ENCODE measurements at places on chromosomes 16 and 17. TPM values are rescaled to one million over a fixed set of nuclear protein-coding genes. Genes with fewer than 3 reads are reported as not detected.
A peak's percentile ranks its signal among the peaks of the same experiment; 100 is the strongest.

The USB1 gene
- 78.8 TPM for total RNA-seq

The KRTAP16-1 gene
- not detected for total RNA-seq

The DOC2B gene
- 0.13 TPM for total RNA-seq

The SOX8 gene
- total RNA-seq = 4.0 TPM

The YWHAE gene
- 470 TPM for total RNA-seq

The CDH3 gene
- total RNA-seq = 0.22 TPM

The TMEM256 gene
- 32.0 TPM for total RNA-seq

The KRTAP9-4 gene
- total RNA-seq = not detected

The DPEP3 gene
- not detected for total RNA-seq

The TP53TG3B gene
- total RNA-seq = not detected

The CARD14 gene
- not detected for total RNA-seq

The AATF gene
- total RNA-seq = 159 TPM

The CCL4 gene
- 361 TPM for total RNA-seq

The HSF4 gene
- 4.0 TPM for total RNA-seq

The CLEC18B gene
- total RNA-seq = 0.79 TPM

The YPEL2 gene
- total RNA-seq = 3.1 TPM

The MYH11 gene
- total RNA-seq = 0.33 TPM

The CACNG1 gene
- not detected for total RNA-seq

The SLC47A1 gene
- total RNA-seq = 0.28 TPM

The KRT32 gene
- total RNA-seq = not detected

The ADAMTS18 gene
- not detected for total RNA-seq

The ANKS4B gene
- not detected for total RNA-seq

The ATP2A1 gene
- total RNA-seq = 1.4 TPM

The OR1D5 gene
- total RNA-seq = not detected

DNA sequence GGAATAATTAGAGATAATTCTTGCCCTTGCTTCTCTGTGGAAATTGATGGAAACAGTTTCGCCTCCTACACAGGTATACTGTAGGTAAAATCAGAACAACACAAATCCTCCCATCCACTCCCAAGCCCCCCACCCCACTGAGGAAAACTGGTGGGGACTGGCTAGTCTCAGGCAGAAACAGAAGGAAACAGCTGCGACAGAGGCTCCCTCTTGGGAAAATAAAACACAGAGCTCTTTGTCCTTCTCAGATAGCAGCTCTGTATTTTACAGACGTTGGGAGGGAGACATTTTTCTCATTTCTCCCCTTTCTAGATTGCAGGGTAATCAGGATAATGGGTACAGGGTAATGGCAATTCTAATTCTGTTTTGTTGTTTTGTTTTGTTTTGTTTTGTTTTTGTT is 1.1 kb downstream of the SLFN13 start:
- DNase-seq = no peak

DNA sequence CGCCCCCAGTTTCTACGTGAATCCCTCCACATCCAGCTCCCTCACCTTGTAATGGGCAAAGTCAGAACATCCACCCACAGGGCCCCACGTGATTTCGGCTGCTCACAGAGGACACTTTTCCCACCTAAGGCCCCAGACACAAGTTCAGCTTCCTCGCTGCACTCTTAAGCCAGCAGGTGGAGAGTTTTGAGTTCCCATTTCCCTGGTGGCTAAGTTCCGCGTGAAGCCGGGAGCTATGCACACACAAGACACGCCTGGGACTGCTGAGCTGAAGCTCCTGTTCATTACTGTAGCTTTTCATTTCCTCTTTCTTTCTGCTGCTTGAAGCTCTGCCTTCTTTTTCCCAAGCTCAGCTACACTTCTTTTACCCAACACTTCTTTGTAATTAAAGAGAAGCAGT is 273.8 kb downstream of the NPIPA8 start:
- no peak for DNase-seq

DNA sequence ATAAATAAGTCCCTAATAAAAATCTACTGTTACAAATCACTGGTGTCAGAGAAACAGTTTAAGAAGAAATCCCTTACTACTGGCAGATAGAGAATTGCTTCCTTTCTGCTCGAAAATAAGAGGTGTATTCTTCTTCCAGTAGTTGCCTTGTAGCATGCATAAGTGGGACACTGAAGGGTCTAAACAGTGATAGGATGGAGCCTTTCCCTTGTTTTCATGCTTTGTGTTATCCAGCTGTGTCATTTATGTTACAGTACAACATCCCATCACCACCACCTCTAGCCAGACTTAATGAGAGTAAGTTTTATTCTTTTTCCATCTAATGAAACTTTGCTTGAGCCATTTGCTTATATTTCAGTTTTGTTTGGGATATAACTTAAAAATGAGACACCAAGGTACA is 54.3 kb downstream of the NLK start:
- DNase-seq = no peak

- DNase-seq = no peak
Measured at GRCh38 chr17:42424991-42425610, 2.0 kb upstream of the CAVIN1 start.

DNA sequence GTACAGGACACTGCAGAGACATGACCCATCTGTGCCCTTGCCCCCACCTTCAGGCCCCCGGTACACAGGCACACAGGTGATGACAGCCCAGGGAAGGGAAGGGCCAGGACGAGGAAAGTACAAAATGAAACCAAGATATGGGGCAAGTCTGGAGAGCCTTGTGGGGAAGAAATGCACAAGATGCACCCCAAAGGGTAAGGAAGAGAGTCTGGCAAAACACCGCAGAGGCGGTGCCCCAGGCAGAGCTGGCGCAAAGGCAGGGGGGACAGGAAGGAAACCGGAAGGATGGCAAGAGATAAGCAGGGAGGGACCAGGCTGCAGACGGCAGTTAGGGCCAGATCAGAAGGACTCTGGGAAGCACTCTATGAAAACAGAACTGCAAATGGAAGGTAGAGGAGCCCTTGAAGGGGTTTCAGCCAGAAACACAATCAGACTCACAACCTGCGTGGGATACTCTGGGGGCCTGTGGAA is 81.4 kb downstream of the SLC39A11 start:
- no peak for DNase-seq

GRCh38 chr16:8310323-8310722 is 280.0 kb downstream of the TMEM114 start:
- no peak for DNase-seq

- no peak for DNase-seq
Measured at GRCh38 chr17:17808706-17809432, 27.9 kb downstream of the SREBF1 start.

DNA sequence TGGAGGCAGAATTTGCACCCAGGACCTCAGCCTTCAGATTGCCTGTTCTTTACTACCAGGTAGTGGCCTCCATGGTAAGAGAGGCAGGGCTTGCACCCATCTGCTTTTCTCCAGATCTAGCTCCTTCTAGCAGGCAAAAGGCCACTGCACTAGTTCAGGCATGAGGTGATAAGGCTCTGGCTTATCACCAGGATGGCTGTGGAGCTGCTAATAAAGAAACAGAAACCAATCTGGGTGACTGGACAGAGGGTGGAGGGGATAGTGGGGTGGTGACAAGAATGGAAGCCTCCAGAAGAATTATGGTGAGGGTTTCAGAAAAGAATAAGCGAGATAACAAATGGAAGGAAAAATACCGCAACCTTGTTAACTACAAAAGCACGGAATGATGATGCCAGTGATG is 15.5 kb upstream of the SUPT4H1 start:
- DNase-seq = no peak

DNA sequence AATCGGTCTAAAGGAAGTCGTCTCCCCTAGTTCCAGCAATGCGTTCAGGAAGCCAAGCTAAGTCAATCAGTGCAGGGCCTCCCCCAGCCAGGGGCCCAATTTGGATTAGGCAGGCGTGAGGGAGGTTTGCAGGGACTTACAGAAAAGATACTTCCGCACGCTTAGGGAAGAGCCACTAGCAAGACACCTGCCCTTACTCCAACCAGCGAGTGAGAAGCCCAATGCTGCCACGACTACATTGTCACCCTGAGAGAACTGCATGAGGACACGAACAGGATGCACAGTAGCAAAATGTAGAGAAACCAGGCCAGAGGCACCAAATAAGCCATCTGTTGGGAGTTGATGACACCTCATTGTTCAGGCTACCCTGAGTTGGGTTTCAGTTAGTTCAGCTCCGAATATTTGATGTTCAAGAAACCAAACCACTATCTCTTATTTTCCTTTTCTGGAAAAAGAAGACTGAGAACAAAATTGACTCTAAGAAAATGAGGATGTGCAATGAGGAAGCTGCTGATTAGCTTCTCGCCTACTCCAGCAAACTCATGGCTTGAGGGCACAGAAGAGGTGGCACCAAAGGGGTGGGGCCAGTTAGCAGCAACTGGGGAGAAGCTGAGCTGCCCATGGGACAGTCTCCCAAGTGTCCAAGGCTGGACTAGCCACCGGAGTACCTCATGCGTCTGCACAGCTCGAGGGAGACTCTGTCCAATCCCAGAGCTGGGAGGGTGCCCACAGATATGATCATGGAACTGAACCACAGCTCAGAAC is 29.3 kb downstream of the TK2 start:
- no peak for DNase-seq

GRCh38 chr17:82668631-82669099 is 20.4 kb upstream of the WDR45B start:
- DNase-seq = no peak

- DNase-seq = no peak
Measured at GRCh38 chr17:49055181-49055927, 58.2 kb downstream of the IGF2BP1 start.

DNA sequence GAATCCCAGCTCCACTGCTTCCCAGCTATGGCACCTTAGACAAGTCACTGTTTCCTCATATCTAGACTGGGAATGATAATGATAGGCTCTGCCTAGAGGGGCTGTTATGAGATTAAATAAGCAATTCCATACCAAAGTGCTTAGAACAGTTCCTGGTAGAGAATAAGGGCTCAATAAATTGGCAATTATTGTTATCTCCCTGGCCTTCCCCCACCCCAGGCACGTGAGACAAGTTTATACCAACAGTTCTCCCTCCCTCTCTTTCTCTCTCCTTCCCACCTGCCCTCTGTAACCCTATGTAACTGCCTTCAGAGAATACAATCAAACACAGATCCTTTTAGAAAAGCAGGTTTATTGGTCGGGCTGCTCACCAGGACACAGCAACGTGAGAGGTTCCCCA is 13.9 kb upstream of the STAT3 start:
- DNase-seq = no peak

DNA sequence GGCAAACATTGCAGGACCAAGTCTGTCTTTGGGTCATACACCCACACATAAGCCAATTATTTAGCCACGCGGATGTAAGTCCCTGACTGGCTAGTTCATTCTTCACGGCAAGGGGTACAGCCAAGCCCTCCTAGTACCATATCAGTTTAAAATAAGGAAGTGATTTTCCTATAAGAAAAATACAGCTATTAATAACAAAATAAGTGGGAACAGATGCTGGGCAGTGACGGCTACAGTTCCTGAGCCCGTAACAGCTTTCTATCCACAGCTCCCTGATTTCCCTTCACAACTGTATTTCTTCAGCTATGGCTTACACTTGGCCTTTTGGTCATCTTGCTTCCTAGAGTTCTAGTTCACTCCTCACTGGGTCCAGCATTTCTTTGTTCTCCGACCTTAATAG is 542.4 kb upstream of the C16orf82 start:
- no peak for DNase-seq

DNA sequence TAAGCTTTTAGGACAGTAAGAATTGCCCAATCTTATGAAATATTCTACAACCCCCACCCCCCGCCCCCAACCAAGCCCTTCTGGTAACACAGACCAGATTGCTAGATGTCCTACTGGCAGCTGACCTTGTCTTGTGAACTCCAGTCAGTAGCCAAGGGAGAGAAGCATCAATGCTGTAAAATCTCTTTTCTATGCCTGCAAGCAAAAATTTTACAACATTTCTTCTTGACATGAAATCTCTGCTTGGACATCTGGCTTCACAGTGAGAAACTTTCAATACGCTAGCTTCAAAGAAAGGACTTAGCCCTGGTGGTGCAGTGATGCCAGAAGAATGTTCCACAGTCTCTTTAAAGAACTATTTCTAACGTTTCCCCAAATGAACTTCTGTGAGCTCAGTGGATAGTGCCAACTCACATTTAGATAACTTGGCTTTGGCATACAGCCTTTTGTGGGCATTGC is 169.3 kb upstream of the AXIN2 start:
- no peak for DNase-seq

DNA sequence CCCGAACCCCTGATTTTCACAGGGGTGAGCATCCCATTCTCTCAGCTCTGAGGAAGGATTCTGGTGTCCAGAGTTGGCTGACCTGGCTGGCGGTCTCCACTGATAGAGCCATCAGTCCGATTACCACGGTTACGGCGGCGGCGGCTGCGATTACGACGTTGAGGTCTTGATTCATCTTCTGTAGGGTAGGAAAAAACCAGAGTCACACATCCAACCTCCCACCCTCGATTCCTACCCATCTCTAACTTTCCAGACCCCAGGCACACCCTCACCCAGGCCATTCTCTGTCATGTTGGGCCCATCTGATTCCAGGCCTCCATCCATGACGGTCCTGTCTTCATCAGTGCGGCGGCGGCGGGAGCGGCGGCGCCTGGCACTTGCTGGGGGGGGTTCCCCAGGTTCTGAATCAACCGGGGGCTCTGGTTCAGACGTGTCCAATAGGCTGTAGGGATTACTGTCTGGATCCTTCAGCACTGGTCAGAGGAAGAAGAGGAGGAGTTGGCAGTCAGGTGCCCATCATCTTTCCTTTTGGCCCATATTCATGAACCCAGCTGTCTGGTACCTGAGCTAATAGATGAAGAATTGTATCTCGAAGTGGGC is 2.6 kb upstream of the SOX15 start:
- no peak for DNase-seq

- no peak for DNase-seq
Measured at GRCh38 chr17:31446195-31446967, 54.9 kb downstream of the RAB11FIP4 start.

DNA sequence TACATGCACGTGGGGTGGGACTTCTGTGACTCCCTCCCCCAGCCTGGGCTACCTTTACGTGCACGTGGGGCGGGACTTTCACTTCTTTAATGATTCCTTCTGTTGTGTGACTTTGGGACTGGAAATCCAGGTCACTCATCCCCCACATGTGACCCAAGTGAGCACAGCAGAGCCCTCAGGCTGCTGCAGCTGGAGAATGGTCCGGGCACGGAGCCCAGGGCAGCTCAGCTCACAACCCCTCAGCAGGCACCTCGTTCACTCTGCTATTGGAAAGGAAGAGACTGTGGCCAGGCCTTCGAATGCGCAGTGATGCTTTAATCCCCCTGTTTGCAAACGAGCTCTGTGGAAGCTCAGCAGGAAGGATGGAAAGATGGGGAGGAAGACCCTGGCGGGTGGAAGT is 14.7 kb downstream of the DBNDD1 start:
- no peak for DNase-seq

GRCh38 chr16:22324787-22325597 is 27.8 kb downstream of the POLR3E start:
- DNase-seq = no peak

DNA sequence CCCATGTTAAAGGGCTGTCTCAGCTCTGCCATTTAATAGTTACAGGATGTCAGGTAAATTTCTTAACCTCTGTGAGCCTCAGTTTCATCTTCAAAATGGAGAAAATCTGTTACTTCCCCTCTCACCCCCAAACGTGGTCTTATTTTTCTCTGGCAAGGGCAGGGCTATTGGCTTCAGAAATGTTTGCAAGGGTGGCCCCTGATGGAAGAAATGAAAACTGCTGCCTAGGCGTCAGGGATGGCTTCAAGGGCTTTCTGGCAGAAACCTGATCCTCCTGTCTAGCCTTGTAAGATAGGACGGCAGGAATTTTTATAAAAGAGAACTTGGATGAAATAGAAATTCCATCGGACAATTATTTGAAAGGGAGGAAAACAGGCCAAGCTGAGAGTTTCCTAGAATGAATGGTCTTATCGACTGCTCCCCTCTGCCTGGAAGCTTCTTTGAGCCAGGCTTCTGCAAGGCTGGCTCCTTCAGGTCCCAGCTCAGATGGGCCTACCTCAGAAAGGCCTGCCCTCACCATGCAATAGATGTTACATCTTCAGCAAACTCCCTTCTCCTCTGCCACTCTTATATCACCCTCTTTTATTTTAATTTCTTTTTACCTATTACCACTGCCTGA is 43.0 kb upstream of the TANGO6 start:
- peak; percentile 23 for DNase-seq
